ENCODE measurements at places on chromosomes 2 and 18.

DNA sequence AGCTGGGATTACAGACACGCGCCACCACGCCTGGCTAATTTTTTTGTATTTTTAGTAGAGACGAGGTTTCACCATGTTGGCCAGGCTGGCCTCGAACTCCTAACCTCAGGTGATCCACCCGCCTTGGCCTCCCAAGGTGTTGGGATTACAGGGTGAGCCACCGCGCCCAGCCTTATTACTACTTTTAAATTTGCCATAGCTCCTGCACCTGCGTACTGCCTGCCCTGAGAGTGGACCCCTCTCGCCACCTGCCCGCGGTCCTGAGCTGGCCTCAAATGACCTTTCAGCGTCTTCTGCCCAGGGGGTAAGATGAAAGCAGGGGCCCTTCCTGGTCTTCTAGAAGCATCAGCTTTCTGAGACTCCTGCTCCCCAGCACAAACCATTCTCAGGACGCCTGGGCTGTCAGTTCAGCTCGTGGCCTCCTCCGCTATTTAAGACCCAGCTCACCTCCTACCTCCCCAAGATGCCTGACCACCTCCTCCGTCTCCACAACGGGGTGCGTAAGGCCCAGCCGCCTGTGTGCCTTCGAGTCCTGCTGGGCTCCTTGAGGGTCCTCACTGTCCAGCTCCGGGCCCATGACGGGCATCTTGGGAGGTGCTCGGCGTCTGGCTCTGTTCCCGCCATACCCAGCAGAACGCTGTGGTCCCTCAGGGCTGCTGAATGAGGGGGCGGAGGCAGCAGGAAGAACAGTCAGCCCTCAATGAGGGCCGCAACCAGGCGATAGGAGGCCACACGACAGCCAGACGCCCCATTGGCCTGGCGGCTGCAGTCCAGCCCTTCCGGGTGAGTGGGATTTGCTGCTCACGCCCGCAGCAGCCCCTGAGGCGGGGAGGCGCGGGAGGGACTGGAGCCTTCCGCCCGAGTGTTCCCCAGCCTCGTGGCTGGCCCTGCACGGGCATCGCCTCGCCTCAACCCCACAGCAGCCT lies 266.6 kb downstream of the TFCP2L1 start:
- DNase-seq, result no peak

DNA sequence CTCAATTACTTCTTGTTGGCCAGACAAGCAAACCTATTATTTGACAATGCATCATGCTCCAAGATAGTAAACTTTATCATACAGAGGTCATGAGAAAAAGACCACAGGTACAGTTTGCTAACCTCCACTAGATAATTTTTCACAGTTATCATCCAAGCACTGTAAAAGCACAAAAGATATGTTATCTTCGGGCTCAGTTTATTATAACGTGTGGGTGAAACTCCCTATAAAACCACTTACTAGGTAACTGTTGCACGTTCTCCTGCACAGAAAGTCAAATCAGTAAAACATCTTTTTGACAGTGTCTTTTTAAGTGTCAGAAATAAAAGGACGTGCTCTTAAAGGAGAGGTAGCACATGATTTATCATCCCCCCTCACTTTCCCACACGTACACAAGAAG lies 94.7 kb upstream of the BCL11A start:
- no peak for DNase-seq

- DNase-seq, result no peak
Observed at GRCh38 chr2:119508756-119509155, 15.5 kb downstream of the SCTR start.

DNA sequence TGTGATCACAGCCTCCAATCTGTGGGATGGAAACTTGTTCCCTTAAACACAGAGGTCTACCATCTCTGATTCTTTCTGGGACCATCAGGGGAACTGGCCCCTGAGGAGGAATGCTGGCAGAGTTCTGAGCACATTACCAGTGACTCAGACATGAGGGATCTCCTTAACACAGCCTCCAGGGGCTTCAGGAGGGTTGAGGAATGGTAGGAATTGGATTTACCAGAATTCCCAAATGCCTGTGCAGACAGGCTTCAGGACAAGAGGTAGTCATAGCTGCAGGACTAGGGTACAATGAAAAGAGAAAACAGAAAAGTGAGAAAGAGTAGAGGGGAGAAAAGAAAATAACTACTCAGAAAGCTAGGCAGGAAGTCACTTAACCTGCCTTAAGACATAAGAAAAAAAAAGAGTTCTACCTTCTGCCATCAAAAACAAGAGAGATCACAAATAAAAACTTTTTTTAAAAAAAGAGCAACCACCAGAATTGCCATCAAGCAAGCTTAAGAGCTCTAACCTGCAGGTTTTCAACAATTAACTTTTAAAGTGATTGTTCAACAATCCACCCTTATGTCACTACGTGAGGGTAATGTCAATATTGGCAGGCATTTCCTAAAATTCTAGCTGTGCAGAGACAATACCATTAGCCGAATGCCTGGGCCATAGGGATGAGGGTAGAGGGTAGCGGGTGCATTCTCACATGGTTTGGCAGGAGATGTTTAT lies 524.4 kb downstream of the BCL11A start:
- no peak for DNase-seq

DNA sequence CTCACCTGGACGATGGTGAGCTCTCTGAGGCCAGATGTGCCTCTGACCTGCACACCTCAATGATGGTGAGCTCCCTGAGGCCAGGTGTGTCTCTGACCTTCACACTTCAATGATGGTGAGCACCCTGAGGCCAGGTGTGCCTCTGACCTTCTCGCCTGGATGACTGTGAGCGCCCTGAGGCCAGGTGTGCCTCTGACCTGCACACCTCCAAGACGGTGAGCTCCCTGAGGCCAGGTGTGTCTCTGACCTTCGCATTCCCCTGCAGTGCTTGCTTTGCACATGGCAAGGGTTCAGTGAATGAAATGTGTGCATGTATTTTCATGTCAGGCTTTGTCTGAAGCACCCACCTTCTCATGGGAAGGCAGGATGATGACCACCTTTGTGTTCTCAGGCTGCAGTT lies 95.5 kb downstream of the PTGR3 start:
- no peak for DNase-seq

- no peak for DNase-seq
Observed at GRCh38 chr2:54438271-54438670, 17.9 kb upstream of the SPTBN1 start.

Data from activated CD8-positive, alpha-beta T cell treated with anti-CD3 and anti-CD28 coated beads, Interleukin-2, amount 10 ng/mL, durations not matched to agents 7 days and 5 days (primary cell).